ENCODE measurements at places on chromosomes 13 and 19.

DNA sequence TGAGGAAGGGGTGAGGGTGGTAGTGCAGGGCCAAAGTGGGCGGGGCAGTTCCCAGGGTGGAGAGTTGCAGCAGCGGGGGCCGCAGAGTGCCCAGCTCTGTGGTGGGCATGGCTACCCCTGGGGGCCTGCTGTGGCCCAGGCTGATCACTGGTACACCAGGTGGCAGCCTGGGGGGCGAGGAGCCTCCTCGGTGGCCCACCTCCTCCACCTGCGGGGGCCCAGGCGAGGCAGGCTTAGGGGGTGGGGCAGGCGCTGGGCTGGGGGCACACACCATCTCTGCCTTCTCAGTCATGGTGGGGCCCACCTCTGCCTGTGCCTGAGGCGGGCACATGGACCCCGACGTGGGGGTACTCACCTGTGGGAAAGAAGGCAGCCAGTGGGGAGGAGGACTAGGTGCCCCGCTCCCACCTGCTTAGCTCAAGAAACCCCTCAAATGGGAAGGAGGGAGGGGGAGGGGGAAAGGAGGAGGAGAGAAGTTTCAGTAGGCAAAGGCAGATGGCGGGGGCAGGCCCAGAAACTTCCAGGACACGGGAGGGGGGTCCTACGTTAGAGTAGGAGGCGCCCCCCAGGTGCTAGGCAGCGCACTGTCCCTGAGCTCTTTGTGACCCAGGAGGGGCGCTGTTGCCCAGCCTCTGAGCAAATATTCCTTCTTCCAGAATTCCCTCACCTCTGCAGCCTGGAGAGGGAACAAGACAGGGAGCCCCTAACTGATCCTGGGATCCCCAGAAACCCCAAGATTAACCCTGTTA lies 1.6 kb downstream of the LYL1 start:
- DNase-seq, result no peak

GRCh38 chr13:95091755-95092154 lies 209.5 kb downstream of the ABCC4 start:
- no peak for DNase-seq

DNA sequence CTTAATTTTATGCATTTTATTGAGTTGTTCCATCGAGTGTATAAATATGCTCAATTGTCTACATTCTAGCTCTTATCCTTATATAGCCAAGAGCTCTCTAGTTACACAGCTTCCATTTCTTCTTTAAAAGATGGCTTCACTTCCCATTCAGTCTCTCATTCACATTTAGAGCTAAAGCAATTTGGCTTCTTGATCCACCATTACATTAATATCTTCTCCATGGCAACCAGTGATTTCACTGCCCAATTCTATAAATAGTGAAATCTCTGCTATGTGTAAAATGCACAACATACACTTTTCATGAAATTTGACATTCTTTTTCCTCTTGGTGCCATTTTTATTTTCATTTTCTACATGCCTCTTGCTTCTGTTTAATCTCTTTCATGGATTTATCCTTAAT lies 696.9 kb upstream of the ATXN8OS start:
- no peak for DNase-seq

- no peak for DNase-seq
Observed at GRCh38 chr13:48000559-48001113, 437 bp downstream of the SUCLA2 start.

DNA sequence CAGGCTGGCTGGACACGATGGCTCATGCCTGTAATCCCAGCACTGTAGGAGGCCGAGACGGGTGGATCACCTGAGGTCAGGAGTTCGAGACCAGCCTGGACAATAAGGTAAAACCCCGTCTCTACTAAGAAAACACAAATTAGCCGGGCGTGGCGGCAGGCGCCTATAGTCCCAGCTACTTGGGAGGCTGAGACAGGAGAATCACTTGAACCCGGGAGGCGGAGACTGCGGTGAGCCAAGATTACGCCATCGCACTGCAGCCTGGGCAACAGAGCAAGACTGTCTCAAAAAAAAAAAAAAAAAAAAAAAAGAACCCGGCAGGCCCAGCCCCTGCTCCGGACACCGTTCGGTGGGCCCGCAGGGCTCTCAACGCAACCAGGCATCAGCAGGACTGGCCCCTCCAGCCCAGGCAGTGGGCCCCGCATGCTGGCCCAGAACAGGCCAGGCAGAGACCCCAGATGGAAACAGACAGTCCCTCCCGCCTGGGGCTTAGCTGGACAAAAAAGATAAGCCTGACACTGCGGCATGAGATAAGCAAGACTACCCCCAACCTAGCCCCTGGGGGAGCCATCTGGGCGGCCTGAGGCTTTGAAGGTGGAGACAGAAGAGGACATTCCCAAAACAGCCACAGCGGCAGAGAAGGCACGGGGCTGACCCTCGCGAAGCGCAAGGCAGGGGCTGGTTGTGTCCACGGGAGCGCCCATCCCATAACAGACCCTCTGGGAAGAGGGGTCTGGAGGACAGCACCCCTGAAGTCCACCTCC lies 11.6 kb downstream of the REXO1 start:
- no peak for DNase-seq

- peak; percentile 61 for DNase-seq
Observed at GRCh38 chr13:113856716-113857065, 7.2 kb downstream of the GAS6 start.

DNA sequence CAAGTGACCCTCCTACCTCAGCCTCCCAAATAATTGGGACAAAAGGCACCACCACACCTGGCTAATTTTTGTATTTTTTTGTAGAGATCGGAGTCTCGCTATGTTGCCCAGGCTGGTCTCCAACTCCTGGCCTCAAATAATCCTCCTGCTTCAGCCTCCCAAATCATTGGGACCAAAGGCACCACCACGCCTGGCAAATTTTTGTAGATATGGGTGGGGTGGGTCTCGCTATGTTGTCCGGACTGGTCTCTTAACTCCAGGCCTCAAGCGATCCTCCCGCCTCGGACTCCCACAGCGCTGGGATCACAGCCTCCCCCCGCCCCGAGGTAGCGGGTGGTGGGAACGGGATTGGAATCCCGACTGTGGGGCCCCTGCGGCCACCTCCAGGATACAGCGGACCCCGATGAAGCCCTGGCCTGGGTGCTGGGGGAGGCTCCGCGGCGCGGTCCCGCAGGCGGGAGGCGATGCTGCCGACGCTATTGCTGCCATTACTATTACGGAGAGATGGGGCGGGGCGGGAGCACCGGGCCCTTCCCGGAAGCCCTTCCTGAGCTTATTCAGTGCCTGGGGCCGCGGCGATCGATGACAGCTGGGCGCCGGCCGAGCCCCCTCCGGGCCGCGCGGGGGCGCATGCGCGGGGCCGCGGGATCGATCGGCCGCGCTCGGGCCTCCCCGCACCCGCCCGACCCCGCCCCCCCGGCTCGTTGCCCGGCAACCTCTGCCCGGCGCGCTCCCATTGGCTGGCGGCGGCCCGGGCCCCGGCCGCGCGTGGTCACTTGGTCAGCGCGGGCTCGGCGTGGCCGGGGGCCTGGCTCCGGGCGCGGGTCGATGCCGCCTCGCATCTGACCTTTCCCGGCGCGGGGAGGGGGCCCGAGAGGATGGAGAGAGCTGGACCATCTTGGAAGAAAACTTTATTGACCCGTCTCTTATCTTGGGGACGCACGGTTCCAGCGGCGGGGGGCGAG lies 27.9 kb upstream of the ONECUT3 start:
- no peak for DNase-seq

All from renal cortical epithelial cell (primary cell).